HTR-8/SVneo (cell line): ENCODE measurements at places on chromosomes 11 and 22.

DNA sequence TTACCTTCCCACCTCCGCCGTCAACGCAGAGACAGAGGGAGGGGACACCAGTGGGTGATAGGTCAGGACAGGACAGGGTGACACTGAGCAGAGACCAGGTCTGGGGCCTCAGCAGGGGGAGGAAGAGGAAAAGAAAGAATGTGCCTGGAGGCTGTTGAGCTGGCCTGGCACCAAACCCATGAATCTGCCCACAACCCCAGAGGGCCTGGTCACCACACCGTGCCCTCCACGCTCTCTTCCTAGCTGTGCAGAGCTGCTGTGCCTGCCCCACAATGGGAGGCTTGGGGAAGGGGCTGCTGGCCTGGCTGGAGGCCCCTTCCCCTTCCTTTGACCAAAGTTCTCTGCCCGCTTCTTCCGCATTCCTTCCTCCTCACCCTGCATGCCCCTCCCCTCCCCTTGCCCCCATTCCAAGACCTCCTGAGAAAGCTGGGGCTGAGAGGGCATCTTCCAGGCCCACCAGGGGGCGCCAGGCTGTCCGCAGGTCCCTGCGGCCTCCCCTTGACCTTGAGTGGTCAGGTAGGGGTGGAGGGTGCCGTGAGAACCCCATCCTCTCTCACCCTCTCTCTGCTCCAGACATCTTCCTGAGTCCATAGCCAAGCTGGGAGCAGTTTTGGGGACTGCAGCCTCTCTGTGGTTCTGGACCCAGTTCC, 11.0 kb upstream of the CACNA1I start:
- peak; percentile 48 for DNase-seq

GRCh38 chr22:33707581-33707980, 212.7 kb downstream of the LARGE1 start:
- no peak for DNase-seq

DNA sequence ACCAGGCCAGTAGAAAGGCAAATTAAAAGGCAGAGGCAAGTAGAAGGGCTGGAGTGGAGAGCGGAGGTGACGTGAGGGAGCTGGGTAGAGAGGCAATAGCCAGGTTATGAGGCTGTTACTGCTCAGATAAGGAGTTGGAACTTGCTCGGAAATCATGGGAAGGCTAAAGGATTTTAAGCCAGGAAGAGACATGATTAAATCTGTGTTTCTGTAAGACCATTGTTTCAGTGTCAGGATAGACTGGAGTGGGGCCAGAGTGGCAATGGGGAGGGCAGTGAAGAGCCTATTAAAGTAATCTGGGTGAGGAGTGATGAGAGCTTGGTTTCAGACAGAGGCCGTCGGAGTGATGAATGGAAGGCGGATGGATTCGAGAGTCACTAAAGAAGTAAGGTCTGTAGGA, 39.0 kb downstream of the GRAMD1B start:
- DNase-seq, result no peak

DNA sequence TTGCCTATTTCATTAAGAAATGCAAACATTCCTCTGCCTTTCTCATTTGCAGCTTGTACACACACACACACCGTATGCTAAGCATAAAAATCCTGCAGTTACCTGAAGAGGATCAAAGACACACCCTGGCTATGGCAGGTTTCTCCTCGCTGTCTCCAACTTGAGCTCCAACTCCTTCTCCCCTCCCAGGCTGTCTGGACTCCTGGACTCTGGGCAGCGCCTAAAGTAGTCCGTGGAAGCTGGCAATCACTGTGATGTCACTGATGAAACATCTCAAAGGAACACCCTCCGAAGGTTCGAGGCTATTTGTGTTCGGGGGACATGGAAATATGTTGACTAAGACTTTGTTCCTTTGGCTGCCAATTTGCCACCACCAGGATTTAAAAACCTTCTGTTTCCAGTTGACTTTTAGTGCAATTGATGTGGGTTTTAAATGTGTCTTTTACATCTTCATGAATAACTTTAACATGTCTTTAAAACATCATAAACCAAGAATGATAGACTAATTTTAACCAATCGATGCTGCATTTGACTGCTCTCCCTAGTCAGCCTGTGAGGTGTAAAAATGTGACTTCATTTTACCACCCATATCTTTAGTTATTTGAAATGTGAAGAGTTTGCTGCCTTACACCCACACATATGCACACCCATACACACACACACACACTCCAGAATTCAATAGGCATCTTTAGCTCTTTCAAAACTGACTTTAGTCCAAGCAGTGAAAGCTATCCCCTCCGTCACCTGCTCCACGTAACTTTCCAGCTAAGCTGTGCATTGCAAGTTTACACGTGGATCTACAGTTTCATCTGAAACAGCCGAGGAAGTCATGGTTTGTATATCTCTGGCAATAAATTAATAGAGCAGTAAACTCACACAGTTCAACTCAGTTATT, at the start of gene SLN:
TSS of gene SLN (minus strand) at position 196 of the 895 bp plus-strand sequence.
- DNase-seq, result no peak

GRCh38 chr22:31917227-31917921, 27.0 kb upstream of the YWHAH start:
- DNase-seq, result no peak

GRCh38 chr22:30116362-30117117, 36.3 kb downstream of the HORMAD2 start:
- no peak for DNase-seq

GRCh38 chr11:133498969-133499368, 33.3 kb downstream of the OPCML start:
- DNase-seq, result no peak

GRCh38 chr22:48803171-48803947, 1024.3 kb downstream of the BRD1 start:
- DNase-seq, result no peak

GRCh38 chr11:82714346-82715174, 19.1 kb downstream of the FAM181B start:
- no peak for DNase-seq

GRCh38 chr11:93537049-93537448, 6.1 kb downstream of the SMCO4 start:
- no peak for DNase-seq

DNA sequence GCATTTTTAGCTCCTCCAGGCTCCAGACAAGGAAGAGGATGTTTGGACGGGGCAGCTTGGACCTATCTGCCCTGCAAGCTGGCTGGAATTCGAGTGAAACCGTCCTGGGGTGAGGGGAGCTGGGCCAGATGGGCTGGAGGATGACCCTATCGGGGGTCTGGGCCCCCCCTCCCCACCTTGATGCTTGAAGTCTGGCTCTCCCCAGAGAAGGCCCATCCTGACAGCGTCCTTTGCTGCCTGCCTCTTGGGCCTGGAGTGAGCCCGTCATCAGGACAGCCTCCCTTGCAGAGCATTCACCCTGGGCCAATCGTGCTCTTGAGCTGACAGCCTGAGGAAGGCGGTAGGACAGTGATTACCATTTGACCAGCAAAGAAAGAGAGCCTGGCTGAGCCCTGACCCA, 5.3 kb upstream of the PDGFB start:
- DNase-seq, result no peak

DNA sequence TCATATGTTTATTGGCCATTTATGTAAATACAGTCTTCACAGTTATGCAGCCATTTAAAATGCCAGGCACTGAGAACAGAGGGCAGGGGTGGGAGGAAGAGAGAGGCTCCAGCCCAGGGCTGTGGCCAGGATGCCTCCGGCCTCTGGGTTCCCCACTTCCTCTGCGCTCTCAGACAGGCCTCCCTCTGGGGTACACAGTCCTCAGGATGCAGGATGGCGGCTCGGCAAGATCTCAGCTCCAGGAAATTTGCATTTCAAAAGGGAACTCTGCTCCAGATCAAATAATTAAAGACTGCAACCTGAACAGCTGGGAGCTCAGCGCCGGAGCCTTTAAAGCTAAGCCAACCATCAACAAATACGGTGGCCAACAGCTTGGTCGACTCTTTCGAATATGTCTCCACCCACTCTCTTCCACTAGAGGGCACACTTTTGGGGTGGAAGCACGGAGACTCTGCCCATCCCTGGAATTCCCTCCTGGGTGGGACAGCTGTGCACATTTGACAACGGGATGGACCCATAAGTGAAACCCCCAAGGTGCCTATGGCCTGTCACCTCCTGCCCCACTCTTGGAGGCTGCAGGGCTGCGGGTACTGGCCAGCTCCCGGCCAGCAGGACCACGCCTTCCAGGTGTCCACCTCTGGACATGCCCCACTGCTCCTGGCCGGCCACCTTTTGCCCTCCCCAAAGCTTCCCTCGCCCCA, 1044.7 kb downstream of the BRD1 start:
- DNase-seq, result no peak

DNA sequence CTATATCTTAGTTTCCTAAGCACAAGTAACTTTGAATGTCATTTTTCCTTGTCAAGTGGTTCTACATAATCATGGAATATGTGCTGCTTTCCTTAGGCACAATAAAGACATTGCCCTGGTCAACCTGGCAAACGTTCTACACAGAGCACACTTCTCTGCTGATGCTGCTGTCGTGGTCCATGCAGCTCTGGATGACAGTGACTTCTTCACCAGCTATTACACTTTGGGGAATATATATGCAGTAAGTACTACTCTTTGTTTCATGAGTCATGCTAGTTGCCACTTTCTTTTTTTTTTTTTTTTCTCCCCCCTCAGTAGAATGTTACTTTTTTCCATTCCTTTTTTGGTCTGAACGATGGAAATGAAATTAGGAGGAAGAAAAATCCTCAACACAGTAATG, 38.5 kb downstream of the TTC17 start:
- no peak for DNase-seq

DNA sequence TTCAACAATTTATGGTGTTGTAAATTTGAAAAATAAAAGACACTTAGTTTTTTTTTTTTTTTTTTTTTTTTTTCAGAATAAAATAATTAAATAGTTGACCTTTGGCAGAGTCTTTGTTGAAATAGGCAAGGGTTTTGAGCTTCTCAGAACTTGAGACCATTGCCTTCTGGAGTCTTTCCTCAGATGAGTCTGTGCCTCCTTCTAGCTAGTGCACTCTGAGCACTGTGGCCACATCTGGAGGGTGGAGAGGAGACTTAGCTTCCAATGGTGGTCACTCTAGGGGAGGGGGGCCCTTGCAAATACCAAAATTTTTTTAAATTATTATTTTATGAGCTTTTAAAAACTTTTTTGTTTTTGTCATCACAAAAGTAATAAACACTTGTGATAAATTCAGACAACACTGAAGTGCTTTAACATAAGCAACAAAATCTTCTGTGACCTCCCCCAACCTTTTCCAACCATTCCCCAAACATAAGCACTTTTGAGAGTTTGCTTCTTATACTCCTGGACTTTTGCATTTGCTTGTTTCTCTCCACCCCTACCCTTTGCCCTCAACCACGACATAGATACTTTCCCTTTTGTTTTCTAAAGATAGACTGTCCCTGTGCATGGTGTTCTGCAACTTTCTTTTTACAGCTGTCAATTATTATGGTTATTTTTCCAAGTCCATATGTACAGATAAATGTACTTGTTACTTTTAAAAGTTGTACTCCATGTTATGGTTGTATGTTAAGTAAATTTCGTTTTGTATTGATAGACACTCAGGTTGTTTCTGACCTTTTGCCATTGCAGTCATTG, 41.1 kb downstream of the BMAL1 start:
- DNase-seq, result no peak

DNA sequence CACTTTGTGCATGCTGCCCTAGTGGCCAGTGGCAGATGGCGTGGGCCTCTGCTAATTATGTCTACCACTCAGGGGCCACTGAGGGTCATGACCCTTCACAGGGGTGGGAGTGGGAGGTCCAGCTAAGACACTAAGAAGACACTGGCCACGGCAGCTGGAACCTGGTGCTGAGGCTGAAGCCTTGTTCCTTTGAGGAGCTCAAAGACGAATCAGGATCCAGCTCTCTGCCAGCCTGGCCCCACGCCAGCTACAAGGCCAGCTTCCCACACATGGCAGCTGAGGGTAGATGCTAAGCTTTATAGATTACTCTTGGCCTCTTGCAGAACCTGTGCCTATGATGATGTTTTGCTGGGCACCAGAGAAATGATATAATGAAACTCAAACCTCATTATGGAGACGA, 226.3 kb downstream of the DSCAML1 start:
- DNase-seq, result no peak

- DNase-seq, result peak; percentile 25
Measured at GRCh38 chr11:106961518-106961917, 56.8 kb downstream of the GUCY1A2 start.

- no peak for DNase-seq
Measured at GRCh38 chr11:11332141-11332710, 20.8 kb downstream of the CSNK2A3 start.

- DNase-seq, result no peak
Measured at GRCh38 chr22:32837142-32837541, 35.6 kb downstream of the TIMP3 start.

GRCh38 chr11:44814881-44815592, 88.3 kb downstream of the TSPAN18 start:
- DNase-seq, result no peak

DNA sequence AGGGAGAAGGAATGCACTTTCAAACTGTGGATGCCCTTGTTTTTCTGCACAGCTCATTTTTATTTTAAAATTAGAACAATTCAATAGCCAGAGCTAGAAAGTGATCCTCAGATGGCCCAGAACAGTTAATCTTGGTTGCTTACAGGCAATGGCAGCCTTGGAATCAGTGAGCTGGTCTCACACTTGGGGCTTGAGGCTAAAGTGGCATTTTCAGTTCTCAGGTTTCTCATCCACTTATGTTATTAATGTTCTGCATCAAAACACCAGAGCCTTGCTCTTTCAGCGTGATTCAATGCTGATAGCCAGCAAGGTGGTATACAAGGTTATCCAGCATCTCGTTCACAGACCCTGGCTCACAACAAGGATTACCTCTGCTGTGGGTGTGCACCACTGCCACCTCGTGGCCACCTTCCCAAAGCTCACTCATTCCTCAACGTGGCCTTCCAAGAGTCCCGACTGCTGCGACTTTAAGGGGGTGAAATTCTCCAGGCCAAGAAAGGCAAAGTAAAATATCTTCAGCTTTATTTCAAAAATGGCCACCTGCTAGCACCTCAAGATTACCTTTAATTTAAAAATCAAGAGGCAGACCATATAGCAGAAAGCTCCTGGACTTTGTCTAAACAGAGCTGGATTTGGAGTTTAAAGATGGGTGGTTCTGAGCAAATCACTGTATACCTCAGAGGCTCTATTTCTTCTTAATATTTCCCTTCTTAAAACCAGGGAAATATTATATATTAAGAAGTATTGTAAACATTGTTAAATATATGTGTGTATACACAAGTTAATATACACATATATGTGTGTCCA, 34.2 kb upstream of the FSHB start:
- peak; percentile 15 for DNase-seq

- no peak for DNase-seq
Measured at GRCh38 chr22:27317971-27318428, 483.6 kb downstream of the MN1 start.
